ENCODE measurements at places on chromosomes 5 and 9.
A peak's percentile ranks its signal among the peaks of the same experiment; 100 is the strongest.

- no peak for DNase-seq
Observed at GRCh38 chr9:124355941-124356744, 59.1 kb downstream of the PSMB7 start.

GRCh38 chr5:57692582-57693487, 210.2 kb upstream of the ACTBL2 start:
- DNase-seq = no peak

DNA sequence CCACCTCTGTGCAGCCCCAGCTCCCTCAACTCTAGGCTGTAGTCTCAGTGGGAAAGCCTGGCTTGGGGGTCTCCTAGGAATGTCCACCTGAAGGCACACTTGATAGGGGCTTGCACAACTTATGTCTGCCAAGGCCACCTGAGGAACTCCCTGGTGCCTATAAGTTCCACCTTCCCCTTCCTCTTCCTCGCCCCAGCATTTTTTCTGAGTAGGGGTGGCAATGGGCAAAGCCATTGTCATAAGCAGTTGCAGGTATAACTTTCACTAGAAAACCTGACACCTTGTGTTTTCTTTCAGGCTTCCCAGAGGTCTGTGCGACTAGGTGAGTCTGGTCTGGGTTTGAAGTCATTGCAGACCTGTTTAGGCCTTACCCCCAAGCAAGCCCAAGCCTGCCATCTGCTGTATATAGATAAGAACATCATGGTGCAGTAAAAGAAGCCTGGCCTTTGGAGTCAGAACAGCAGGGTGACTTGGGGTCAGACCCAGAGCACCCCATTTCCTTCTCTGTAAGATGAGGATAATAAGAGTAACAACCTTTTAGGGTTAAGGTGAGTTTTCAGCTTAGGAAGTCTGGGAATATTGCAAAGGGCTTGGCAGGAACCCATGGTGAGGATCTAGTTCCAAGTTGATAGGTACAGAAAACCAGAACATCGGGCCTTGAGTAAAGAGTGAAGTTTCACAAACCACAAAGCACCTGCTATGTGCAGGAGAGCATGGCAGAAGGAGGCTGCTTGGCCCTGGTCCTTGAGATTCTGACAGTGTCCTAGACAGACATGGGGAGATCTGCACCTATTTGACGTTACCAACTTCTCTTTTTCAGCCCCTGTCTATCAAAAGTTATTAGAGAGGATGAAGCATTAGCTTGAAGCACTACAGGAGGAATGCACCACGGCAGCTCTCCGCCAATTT, 33.8 kb downstream of the TGFBI start:
- peak; percentile 58 for DNase-seq

GRCh38 chr5:116358911-116359418, 215.7 kb downstream of the SEMA6A start:
- no peak for DNase-seq

DNA sequence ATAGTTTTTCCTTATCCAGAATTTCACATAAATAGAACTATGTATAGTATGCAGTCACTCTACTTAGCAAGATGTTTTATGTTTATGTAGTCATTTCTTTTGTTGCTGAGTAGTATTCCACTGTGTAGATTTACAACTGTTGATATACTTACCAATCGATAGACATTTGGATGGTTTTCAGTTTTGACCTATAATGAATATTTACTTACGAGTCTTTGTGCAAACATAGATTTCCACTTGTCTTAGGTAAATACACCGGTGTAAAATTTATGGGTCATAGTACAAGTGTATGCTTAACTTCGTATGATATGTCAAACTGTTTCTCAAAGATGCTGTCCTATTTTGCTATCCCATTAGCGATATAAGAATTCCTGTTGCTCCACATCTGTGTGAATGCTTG, 19.7 kb upstream of the OR2K2 start:
- no peak for DNase-seq

DNA sequence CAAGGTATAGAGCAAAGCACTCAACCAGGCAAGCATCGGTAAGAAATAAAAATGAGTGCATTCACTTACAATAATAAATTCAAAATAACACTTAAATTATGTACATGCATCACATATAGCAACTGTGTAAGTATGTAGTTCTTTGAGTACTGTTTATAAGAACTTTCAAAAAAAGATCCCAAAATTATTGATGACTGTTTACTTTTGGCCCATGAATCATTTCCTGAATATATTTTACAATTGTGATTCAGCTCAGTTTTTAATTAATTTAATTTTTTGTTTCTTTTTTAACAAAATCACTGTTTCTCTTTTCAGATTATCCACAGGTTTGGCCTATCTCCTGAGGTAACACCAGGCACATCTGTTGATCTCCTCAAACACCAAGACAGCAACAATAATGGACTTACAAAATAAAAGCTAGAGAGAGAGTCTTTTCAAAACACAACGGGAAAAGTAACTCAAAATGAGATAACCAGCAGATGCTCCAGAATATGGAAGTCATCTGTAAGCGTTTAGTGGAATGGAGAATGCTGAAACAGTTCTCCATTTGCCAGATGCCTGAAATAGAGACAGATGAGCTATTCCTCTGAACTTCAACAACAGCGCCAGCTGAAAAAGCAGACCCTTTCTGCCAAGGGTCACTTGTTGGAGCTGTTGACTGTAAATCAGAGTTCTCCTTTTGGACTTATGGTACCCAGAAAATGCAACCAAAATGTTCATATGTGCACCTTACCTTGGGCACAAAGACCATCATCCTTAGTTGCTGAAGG, 348.6 kb upstream of the RGMB start:
- DNase-seq = no peak

DNA sequence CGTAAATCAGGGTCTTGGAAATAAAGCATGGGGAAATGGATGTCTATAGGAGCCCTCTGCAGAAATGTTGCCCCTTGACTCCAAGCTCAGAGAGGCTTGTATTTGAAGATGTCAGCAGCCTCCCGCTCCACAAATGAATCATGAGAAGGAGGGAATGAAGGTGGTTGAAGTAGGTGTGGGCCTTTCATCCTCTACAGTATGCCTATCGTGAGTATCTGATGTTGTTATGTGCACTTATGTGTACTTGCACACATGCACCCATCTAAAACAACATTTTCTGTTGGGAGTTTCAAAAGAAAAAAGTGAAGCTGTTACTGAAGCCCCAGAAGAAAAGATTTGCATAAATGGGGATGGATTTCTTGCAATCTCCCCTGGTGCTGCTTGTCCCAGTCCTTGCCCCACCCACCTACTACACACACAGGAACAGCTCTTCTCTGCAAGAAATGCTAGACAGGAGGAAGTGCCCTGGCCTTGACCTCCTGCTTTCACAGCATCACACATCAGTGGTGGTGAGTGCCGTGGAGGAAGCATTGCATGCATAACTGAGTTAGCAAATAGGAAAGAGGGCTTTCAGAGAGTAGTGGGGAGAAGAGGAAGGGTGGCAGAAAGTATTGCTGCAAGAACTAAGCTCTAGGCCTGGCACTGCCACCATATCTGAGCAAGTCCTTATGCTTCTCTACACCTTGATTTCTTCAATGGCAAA, 156.1 kb downstream of the SNX18 start:
- no peak for DNase-seq

DNA sequence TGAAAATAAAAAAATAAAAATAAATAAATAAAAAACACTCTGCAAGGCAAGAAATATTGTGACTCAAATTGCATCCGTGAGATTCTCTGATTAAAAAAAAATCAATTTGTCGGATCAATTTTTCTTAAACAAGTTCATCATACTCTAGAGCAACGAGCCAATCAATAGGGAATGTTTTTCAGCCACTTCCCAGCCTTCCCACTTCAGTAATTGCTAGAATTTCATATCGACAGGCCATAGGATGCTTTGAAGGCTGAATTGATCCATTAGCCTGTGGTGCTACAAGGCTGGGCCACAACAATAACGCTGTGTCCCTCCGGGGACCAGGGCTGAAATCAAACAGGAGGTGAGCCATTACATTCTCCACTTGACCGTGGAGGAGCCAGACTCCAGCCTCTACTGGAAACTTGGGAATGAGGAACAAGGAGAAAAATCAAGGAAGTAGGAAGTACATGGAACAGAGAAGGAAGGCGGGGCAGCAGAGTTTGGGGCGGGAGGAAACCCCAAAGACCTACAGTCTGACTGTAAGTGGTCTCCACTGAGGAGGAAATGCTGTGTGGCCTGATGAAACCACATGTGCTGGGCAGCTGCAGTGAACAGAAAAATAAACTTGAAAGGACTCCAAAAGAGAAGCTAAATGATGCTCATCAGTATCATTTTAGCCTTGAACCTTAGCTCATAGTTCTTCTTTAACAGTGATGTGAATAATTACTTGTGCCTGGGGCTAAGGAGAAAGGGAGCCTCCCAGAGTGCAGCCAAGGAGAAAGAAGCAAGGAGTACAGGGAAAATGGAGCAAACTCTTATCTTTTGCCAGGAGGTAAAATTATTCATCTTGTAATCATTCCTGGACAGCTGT, 308.6 kb downstream of the TLE1 start:
- no peak for DNase-seq

- DNase-seq = no peak
Observed at GRCh38 chr9:93949694-93950449, 5.3 kb downstream of the BARX1 start.

DNA sequence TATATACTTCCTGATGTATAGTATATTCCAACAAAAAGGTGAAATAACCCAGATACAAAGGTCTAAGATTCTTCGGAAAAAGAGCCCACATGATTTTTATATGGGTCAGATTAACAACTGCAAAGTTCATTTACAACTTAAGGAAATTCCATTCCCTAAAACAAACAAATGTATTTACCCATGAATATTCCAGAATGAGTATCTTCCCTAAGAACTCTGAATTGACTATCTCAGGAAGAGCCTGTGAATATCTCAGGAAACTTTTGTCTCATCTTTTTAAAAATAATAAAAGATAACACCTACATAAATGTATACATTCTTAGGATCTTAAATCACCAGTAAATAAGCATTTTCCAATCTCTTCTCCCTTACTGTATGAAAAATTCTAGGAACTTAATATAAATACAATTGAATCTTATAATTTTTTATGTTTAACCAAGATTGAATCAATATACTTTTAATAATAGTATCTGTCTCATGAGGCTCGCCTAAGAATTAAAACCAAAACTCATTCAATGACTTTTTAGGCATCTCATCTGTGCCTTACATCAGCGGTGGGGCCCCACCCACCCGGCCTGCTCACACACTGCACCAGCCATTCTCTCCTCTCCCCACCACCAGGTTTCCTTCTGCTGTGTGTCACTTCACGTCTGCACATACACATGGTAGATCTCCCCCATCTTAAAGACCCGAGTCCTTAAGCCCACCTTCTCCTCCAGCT, 78.1 kb downstream of the RAPGEF1 start:
- no peak for DNase-seq

DNA sequence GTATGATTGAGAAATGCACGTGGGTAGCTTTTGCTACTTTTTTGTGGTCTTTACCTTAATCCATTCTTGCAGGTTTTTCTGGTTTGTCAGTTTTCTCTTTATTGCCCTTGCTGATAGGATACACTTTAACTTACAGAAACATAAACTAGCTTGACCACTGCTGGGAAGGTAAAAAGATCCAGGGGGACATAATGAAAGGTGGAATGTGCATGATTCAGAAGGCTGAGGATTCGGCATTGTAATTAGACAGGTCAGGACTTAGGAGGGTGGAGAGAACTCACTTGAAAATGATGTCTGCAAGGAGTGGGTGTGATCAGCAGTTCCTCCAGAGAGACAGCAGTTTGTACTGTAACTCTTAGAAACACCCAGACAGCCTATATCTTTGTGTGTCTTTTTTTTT, 19.8 kb upstream of the TXNDC8 start:
- DNase-seq = no peak

DNA sequence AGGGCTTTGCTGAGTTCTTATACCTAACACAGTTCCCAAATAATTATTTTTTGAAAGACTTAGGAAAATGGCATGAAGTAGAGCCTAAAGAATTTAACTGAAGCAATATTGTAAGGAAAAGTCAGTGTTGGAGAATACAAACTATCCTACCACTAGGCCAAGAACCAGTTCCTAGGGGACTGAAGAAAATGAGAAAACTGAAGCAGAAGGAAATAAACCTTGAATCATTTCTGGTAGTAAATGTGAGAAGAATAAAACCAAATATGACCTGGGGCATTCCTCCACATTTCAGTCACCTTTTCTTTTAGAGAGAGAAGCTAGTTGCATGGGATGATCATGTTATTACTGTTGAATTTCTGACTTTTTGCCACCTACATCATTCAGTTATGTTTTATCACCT, 1393.9 kb upstream of the C9orf72 start:
- DNase-seq = no peak

DNA sequence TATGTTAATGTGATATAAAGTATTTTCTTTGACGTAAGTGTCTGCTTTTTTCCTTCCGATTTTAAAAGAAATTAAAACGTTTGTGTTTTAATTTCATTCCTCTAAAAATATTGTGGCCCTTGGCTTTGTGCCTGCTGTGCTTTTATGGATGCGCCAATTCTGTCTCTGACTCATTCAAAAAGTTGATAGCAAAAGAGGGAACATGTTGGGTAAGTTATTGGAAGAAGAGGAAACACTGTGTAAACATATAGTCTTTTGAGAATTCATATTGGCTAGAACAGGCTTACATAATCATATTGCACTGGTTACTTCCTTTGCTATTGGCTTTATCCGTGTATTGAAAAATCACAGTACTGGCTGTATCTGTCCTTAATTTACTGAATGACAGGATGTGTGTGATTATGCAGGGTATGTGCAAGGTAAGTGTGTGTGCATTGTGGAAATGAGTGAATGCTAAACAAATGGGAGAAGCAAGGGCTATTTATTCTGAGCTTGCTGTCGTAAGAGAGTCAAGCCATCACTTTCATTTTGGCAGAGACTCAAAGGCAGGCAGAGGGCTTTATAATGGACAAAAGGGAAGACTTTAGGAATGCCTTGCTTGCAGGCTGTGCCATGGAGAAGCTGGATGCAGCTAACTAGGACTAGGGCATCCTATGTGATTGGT, 67.8 kb downstream of the SGCD start:
- DNase-seq = no peak

GRCh38 chr9:14752271-14752670, 29.7 kb upstream of the CER1 start:
- DNase-seq = no peak

GRCh38 chr5:11906497-11906896, 2.3 kb upstream of the CTNND2 start:
- no peak for DNase-seq

- DNase-seq = no peak
Observed at GRCh38 chr5:40080191-40080590, 599.5 kb upstream of the PTGER4 start.

- no peak for DNase-seq
Observed at GRCh38 chr9:69392826-69393225, 67.8 kb downstream of the ENTREP1 start.

DNA sequence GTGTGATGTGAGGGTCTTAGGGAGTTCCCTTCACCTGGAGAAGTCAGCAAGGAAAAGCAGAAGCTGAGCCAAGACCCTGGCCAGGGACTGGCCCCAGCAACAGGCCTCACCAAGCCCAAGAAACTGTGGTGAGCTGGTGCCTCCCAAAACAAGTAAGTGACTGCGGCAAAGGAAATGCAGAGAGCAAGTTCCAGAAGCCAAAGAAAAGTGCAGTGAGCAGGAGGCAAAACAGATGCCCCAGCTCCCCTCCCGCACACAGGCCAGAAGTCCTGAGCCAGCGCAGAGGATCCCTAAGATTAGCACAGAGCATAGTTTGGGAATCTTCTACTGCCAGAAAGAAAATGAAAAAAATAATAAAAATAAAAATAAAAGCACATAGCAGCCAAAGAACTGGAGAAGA, 13.2 kb downstream of the MED27 start:
- DNase-seq = no peak
